ENCODE measurements at places on chromosomes 1 and 21.

DNA sequence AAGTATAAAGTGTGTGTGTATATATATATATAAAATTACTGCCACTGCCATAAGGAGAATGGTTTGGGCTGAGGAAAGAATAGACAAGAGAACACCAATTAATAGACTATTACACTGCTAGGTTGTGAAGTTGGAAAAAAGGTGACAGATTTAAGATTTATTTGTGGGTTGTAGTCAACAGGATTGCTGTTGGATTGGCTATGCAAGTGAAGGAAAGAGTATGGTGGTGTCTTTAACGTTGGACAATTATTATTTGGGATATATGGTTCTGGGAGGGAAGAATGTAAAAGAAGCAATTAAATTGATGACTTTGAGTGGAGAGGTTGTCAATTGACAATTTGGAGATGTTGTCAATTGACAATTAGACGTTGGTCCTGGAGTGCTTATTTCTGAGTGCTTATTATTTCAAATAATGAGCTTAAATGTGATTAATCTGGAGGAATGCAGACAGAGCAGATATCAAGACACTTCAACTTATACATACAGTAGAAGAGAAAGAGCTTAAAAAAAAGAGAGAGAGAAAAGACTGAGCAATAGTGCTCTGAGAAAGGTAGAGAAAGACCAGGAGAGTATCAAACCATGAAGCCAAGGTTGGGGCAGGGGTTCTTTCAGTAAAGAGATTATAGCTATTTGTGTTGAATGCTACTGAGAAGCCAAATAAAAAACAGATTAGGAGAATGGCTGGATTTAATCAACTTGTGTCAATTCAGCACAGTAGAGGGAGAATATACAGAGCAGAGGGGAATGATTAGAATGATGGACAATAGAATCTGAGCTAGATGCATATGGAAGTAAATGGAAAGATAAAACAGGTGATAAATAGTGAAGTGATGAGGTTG, 9.7 kb downstream of the PTGS2 start:
- DNase-seq: no peak

- DNase-seq: peak; percentile 25
Observed at GRCh38 chr21:29342363-29342957, 43.7 kb downstream of the BACH1 start.

GRCh38 chr1:3034728-3035562, 13.7 kb downstream of the ACTRT2 start:
- DNase-seq: no peak

- DNase-seq: no peak
Observed at GRCh38 chr1:154838461-154838860, 31.6 kb downstream of the KCNN3 start.

DNA sequence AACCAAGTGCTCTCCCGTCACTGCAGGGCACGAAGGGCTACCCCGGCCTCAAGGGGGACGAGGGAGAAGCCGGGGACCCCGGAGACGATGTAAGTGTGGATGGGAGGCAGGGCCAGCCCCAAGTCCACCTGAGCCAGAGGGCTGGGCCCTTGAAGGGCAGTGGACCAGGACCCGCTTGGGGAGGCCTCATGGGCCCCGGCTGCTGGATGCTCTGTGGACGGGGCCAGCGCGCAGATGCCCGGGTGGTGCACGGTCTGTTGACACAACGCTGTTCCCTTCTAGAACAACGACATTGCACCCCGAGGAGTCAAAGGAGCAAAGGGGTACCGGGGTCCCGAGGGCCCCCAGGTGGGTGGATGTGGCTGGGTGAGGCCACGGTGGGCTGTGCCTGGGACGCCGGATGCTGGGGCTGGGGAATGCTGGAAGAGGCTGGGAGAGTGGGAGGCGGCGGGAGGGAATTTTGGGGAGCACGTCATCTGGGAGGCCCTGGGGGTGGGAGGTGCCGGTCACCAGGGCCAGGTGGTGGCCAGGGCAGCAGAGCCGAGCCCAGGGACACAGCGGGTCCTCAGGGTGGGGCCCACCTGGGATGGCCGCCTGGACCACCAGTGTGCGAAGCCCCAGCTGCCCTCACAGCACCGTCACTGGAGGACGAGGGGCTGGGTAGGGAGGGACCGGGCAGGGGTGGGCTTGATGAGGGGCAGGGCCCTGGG, 17.5 kb downstream of the COL6A1 start:
- DNase-seq: no peak

DNA sequence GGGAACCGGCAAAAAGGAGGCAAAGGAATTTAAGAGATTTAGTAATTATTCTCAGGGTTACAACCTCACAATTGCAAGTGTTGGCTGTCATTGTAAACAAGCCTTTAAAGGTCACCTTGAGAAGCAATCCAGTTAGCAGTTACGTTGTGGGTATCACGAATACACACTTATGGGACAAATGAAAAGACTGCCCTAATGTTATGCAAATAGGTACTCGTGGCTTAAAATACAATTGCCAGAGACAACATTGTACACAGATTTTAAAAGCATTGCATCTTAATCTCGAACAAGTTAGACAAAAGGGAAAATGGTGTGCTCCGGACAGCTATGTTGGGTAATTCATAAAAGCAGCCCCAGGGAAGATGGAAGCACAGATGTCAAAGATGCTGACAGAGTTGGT, 120.5 kb upstream of the ZC3H12A start:
- DNase-seq: no peak

DNA sequence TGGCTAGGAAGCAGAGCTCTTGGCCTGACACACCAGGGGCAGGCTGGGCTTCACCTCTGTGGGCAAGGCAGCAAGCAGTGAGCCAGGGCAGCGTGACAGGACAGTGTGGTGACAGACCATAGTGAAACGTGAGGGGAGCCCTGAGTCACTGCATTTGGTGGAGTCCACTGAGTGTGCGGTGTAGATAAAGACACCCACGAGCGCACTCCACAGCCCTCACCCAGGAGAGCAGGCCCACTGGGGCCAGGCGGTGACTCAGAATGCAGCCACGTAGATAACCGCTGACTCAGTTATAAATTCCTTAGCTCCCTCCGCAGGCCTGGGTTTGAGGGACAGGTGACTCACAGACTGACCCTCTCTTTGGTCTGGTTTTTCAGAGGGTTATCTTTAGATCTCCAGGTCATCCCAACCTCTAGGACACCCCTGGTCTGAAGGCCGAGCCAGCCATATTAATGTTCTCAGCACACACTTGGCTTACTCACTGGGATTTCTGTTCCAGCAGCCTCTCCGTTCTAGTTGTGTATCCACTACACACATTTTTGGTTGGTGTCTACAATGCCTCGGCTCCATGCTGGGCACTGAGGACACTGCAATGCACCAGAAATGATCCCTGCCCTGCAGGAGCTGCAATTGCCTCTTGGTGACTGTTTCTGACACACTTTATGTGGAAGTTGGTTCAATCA, 90.2 kb upstream of the TSPAN2 start:
- DNase-seq: no peak

- no peak for DNase-seq
Observed at GRCh38 chr1:109719337-109719837, 7.3 kb downstream of the GSTM5 start.

GRCh38 chr1:195076682-195077081, 1531.6 kb downstream of the KCNT2 start:
- DNase-seq: no peak

DNA sequence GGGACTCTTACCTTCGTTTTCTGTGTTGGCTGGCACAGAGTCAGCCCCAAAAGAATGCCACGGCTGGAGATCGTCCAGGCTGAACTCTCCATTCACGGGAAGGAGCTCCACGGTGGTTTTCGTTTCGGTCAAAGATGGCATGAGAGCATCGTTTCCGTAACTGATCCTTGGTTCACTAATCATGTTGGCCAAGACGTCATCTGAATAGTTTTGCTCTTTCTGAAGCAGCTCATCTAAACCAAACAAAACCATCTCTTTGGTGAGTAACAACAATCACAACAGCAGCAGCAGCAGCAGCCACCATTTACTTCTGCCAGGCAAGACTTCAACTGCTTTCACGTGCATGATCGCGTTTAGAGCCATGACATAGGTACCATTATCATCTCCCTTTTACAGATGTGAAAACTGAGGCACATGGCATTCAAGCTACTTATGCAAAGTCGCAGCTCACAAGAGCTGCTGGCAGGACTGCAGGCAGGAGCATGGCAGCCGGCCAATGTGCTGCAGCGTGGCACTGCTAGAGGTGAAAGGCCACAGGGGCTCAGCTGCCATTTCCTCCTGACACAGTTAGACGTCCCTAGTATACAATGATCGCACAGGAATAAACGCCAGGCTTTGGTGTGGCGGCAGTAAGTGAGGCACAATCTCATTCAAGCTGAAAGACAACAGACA, 177.1 kb downstream of the GABPA start:
- no peak for DNase-seq

GRCh38 chr1:17274186-17275170, 25.6 kb downstream of the PADI3 start:
- DNase-seq: peak; percentile 39

DNA sequence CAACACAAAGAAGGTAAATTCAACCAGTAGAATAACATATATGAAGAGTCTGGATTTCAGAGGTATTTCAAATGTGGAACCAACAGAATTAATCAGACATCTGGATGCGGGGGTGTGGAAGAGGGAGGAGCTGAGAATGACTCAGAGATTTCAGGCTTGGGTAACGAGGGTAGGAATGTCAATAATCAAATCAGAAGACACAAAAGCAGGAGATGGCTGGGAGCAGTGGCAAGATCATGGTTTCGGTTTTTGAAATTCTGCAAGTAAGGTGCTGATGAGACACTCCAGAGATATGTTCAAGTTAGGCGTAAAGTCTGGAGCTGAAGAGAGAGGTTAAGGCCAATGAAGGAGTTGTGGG, 64.0 kb downstream of the PLPPR5 start:
- DNase-seq: peak; percentile 22

DNA sequence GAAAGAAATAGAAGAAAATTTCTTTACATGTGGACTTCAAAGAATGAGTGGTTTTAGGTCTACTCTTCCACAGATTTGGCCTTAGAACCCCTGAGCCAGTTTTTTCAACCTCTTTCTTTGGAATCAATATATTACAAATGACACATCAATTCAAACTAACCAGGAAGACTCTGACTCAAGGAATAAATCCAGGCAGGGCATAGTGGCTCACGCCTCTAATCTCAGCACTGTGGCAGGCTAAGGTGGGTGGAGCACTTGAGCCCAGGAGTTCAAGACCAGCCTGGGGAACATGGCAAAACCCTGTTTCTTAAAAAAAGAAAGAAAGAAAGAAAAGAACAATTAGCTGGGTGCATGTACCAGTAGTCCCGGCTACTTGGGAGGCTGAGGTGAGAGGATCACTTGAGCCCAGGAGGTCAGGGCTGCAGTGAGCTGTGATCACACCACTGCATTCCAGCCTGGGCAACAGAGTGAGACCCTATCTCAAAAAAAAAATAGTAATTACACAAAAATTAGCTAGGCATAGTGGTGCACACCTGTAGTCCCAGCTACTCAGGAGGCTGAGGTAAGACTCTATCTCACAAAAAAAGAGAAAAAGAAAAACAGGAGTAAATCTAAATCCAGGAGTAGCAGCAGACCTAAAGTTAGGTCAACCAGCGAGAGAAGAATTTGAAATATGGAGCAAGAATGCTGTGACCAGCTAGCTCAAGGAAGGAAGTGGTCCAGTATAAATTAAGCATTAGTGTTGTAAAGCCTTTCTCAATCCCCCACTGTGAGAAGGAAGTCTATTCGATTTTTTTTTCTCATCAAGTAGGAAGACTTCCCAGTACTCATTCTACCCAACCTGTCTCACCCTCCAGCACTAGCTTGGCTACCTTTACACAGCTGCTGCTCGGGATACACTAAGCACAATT, 1.9 kb downstream of the SORT1 start:
- no peak for DNase-seq

GRCh38 chr1:15393475-15394257, 16.0 kb upstream of the EFHD2 start:
- no peak for DNase-seq

DNA sequence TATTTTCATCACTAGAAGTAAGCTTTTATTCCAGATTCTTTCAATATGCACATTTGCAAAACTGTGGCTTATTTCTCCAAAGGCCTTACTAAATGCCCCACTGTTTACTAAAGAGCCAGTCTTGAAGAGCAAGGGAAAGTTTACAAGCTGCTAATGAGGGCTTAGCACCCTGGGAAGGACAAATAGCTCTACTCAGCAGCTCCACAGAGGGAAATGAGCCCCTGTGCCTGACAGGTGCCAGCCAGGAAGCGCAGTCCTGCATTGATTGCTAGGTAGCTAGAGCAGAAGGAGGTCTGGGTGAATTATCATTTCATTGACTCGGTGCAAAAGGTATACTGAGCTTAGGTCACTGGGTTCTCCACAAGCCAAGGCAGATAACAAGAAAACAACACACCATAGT, 307.0 kb downstream of the SETD4 start:
- DNase-seq: no peak

GRCh38 chr1:65214340-65215027, 66.5 kb downstream of the AK4 start:
- no peak for DNase-seq

DNA sequence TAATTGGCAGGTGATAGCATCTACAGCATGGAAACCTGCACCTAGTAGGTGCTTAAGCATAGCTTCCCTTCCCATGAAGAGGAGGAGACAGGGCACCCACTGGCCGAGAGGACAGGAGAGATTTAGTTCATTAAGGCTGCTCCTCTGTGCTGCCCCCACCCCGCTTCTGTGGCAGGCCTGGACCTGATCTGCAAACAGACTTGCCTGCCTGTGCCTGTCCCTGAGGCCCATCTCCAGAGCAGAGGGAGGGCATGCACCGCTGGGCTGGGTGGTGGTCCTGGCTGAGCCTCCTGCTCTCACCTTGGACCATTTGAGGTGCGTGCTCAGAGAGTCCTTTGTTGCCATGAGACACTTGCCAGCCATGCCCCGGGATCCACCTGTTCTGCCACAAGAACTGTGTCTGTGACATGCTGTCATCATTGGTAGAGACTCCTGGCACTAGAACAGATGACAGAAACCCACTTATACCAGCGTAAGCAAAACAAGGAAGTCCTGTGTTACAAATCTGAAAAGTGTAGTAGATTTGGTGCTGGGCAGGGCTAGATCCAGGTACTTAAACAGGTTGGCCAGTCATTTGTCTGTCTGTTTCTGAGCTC, 55.6 kb downstream of the PTPRF start:
- DNase-seq: no peak

DNA sequence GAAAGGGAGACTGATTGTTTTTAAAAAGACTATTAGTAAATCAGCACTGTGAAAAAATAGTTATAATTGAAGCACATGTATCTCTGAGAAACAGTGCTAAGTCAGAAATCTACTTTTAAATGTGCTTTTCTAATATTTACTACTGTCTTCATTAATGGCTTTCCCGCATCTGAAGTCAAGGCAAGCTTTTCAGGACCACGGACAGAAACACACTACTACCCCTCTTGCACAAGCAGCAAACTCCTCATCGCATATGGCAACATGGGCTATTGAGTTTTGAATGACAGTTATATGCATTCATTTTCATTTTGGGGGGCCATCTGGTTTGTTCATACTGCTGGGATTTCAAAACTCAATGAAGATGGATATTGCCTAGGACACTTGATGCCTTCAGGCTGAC, 433.4 kb upstream of the CAMK1G start:
- DNase-seq: no peak

DNA sequence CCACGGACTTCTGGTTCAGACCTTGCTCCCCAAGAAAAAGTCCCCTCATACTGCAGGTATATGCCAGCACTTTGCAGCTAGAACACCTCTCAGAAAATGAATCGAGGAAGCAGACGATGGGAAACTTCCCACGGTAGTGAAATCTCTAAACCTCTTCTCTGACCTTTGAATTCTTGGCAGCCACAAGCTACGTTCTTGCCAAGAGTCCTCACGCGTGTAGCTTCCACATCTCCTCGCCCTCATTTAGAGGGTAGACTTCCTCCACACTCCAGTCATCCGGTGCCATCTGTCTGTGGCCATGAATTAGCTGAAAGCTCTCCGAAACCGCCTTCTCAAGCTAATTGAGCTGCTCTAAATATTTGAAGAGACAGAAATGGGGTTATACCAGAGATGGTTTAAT, 127.8 kb downstream of the RGS7 start:
- DNase-seq: no peak

- DNase-seq: no peak
Observed at GRCh38 chr1:220804202-220804586, 17.5 kb downstream of the MTARC1 start.
